ENCODE measurements at places on chromosomes 7 and 10.

DNA sequence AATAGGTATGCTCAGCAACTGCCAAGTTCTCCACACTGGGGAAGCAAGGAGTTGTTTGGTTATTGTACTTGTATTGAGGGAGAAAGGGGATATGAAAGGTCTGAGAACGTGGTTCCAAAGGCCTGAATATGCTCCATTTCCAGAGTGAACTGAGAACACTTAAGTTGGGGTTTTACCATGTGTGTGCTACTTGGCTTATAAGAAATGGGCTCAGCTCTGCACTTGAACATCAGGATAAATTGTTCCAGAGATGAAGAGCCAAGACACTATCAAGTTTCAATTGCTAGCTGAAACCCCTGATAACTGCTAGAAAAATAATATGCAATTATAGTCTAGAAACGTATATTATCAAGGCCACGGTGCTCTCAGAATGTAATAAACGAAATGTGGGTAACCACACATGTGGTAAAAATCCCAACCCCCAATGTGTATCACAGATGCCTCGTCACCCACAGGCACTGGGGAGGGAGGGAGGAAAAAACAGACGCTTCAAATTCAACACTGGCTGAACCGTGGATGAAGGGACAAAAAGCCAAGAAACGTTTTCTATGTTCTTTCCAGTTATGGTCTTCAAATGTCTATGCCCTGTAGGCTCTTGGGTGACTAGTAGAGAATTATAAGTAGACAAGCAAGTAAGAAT lies 16.3 kb downstream of the ELMO1 start:
- no peak for DNase-seq

DNA sequence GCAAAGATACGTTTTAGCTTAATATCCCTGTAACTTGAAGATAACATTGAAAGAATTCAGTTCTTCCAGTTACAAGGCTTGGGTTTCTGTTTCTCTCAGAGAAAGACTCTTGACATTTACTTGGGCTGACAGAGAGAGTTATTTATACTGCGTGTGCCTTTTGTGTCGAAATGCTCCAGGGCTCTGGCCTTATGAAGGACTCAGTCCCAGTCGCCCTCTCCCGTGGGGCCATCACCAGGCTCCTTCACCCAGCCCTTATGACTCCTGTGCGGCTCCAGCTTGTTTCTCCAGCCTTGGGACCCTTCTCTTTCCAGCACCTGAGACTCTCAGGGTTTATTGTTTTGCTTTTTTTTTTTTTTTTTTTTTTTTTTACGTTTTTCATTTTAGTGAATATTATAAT lies 242.3 kb upstream of the DKK1 start:
- no peak for DNase-seq

DNA sequence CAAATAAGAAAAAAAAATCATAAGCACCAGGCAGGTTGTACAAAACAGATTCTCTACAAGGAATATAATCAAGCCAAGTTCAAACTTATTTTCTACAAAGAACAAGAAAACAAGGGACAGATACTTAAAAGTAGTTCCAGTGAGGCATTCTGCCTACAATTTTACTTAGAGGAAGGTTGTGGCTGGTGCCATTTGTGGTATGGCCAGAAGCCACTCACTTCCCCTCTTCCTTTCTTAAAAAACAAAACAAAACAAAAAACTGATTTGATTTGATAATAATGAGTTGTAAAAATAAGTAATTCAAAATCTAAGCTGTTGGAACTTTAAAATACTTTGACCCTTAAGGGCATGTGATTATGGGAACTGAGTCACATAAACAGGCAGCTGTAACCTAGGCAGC lies 420.6 kb downstream of the CALN1 start:
- DNase-seq, result no peak

GRCh38 chr7:134193240-134193639 lies 66.1 kb downstream of the LRGUK start:
- DNase-seq, result no peak

DNA sequence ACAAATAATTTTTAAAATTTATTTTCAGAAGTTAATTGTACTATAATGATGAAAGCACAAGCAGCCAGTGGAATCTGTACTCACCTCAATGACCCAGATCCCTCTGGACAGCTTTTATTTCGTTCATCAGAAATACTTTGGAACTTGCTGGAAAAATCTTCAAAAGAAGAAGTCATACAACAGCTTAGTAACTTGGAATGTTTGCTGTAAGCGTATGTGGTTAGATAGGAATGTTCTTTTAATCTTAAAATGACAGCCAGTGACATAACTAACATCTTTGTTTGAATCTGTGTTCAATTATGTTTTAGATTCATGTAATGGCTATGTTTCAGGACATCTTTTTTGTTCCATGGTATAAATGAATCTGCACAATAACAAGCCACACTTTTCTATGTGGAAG lies 26.8 kb downstream of the CFAP69 start:
- no peak for DNase-seq

DNA sequence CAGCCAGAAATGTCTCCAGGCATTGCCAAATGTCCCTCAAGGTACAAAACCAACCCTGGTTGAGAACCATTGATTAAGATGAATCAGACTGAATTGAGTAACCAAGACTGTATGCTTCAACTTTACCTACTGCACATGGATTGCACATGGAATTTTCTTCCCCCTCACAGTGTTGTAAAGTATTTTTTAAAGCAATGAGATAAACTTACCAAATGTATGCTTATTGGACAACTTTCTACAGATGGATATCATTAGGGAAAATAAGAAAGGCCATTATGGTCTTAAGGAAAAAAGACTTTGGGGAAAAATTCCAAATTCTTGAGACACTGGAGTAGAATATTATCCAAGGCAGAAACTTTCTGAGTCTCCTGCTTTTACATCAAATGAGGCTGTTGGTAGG lies 20.9 kb upstream of the MTPN start:
- no peak for DNase-seq

GRCh38 chr7:116443101-116443523 lies 56.4 kb upstream of the CAV2 start:
- DNase-seq, result no peak

DNA sequence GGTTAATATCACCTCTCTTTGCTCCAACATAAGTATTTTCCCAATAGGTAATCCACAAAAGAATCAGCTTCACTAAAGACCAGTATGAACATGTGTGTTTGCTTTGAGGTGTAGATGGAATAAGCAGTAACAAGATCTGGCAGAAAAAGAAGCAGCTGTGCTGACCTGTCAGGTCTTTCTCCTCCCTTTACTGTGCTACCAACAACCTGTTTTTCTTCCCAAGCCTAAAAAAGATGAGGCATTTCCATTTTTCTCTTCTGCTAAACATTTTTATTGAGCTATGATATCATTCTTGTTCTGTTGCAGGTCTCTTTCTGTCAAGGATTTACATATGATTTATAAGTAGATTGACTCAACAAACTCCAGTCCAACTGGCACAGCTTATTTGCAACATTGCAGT lies 315.2 kb upstream of the GLI3 start:
- no peak for DNase-seq

DNA sequence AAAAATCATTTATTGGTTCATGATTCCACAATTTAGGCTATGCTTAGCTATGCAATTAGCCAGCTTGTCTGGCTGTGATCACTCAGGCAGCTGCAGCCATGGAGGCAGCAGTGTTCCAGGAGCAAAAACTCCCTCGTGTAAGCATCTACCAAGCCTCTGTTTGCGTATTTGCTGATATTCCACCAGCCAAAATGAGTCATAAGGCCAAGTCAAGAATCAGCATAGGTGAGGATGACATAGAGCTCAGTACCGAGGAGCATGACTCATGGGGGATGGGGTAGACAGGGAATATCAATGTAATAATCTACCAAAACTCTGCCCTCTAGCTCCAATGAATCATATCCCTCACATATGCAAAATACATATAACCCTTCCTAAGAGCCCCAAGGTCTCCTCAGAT lies 63.3 kb downstream of the IMMP2L start:
- DNase-seq, result no peak

- DNase-seq, result no peak
Measured at GRCh38 chr7:142158736-142159496, 47.4 kb downstream of the MGAM2 start.

- DNase-seq, result no peak
Measured at GRCh38 chr10:4351723-4352413, 474.1 kb upstream of the AKR1E2 start.

DNA sequence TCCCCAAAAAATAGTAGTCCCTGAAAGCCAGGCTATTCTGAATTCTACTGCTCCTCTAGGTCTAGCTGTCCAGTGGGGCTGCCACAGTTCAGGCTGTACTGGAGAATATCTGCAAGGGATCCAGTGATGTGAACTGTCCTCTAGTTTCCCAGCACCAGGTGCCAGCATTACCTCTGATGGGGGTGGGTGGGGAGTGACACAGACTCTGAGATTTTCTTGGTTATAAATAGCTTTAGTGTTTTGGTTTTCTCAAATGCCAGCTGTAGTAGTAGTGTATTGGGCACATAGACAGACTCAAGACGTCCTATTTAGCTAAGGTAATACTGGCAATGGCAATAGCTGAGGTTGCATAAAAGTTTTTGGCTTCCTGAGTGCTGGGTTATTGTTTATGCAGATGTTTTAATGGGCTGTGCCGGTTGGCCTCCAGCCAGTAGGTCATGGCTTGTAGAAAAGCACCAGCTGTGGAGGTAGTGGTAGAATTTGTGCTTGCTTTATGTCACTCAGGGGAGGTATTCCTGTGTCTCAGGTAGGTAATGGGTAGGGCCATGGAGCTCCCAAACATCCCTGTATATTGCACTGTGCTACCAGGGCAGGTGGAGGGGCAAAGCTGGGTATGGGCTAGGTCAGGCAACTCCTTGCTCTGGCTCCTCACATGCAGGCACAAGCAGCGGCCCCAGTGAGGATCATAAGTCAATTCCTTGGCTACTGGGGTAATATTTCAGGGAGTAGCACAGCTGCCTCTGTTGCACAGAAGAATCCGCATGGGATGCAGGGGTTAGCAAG lies 338.7 kb upstream of the LRRTM3 start:
- no peak for DNase-seq

DNA sequence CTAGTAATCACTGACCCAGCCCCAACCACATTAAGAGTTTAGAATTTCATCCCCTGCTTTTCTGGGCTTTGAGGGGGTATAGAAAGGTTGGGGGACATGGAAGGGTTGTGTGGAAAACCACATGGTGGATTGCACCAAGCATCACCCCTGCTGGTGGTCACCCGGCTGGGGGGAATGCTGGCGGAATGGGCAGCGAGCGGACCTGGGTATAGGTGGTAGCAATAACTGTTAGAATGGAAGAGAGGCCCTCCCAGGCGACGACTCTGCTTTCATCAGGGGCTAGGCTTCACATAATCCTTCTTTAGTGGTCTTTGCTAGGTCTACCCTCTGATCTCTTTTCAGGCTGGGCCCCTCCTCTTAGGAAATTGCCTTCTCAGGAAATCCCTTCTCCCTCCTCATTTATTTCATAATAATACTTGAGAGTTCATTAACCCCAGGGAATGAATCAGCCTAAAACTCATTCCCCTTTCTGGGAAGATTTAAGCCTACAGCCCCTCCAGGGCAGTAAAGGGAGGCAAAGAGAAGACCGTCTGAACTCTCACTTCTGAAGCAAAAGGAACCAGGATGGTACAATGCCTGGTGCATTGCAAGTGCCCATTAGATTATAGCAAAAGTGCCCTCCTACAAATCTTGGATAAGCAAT lies 90.7 kb upstream of the LEP start:
- peak; percentile 17 for DNase-seq

DNA sequence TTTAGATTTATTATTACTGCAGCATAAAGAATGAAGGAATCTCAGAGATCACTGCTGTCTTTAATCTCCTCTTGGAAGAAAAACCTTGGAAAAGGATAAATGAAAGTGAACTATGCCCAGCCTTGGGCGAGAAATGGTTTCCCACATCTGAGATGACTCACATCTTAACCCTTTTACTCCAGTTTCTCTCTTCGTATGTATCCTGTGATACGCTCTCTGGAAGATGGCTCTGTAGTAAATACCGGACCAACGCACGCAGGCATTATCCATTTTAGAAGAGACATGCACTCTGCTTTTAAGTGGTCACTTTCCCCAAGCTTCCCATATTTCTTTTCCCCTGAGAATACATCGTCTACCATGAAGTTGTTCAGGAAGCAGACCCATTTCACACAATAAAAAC lies 207.3 kb upstream of the BMPER start:
- DNase-seq, result no peak

DNA sequence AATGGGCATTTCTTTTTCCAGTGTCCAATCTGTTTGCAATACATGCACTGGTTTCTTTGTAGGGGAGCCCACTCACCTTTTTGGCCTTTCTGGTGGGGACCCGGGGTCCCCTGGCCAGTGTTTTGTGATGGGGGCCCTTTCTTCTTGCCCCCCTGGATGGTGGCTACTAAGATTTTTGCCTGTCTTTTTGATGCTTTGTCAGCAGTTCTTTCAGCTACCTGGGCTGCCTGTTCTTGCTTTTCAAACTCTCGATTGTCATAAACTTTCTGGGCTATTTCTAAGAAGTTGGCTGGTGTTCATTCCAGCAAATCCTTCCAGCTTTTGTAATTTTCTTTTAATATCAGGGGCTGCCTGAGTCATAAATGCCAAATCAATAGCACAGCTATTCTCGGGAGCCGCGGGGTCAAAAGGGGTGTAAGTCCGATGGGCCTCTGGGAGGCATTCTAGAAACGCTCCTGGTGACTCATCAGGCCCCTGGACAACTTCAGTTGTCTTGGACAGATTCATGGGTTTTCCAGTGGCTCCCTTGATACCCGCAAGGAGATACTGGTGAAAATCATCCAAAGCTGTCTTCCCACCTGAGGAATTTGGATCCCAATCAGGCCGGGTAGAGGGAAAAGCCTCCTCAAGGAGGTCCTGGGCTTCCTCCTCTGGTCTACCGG lies 79.0 kb downstream of the PRR15 start:
- DNase-seq, result no peak

DNA sequence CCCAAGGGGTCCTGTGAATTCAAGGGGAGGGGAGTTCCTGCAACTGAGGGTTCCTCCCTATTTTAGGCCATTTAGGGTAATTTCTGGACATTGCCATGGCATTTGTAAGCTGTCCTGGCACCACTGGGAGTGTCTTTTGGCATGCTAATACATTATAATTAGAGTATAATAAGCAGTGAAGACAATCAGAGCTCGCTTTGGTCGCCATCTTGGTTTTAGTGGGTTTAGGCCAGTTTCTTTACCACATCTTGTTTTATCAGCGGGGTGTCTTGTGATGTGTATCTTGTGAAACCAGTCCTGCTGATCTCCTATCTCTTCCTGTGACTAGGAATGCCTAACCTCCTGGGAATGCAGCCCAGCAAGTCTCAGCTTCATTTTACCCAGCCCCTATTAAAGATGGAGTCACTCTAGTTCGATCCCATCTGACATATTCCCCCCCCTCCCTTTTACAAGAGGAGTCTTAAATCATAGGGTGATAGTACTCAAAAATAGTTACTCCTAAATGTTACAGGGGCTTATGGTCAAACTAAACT lies 43.2 kb downstream of the SVOPL start:
- no peak for DNase-seq

DNA sequence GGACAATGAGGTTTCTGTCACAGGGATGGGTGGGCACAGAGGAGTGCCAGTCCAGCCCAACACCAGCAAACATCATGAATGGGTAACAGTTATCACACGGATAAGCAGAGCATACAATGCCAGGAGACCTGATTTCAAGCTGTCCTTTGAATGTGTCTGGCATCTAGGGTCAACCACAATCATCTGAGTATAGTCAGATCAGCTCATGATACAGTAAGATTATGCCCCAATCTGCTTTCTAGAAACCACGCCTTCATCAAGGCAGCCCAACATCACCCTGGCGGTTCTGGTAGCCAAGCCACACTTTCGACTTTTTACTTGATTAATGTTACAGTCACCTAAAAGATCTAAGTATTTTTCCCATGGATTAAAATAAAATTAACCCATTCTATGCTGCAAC lies 10.5 kb downstream of the FAM171A1 start:
- no peak for DNase-seq

Data from CD14-positive monocyte (primary cell).